GM23338 (cell line): ENCODE measurements at places on chromosomes 7 and 10. TPM values are rescaled to one million over a fixed set of nuclear protein-coding genes. Genes with fewer than 3 reads are reported as not detected.

The PPIA gene
- polyA plus RNA-seq = 6,375 and 6,524 TPM in 2 replicates

The ZNF25 gene
- 0.23 TPM in 1 of 2 replicates, not detected in the other for polyA plus RNA-seq

The LRRC17 gene
- polyA plus RNA-seq = 1.0 and 2.8 TPM in 2 replicates

The GHRHR gene
- polyA plus RNA-seq = 0.64 and 2.2 TPM in 2 replicates

The RPP30 gene
- 139 and 142 TPM in 2 replicates for polyA plus RNA-seq

The ADCYAP1R1 gene
- 1.7 and 1.8 TPM in 2 replicates for polyA plus RNA-seq

The AS3MT gene
- 6.3 and 7.2 TPM in 2 replicates for polyA plus RNA-seq

The FAM107B gene
- 11.0 and 16.0 TPM in 2 replicates for polyA plus RNA-seq

The PROSER2 gene
- 3.7 and 4.2 TPM in 2 replicates for polyA plus RNA-seq

The EIF5AL1 gene
- 20.4 and 21.4 TPM in 2 replicates for polyA plus RNA-seq

The NACAD gene
- polyA plus RNA-seq = 4.9 and 6.1 TPM in 2 replicates

The SLC26A3 gene
- not detected in 2 replicates for polyA plus RNA-seq

The KLF14 gene
- not detected in 2 replicates for polyA plus RNA-seq

The LRRTM3 gene
- 0.23 and 0.37 TPM in 2 replicates for polyA plus RNA-seq

The BMPER gene
- 0.53 and 0.77 TPM in 2 replicates for polyA plus RNA-seq

The ACHE gene
- polyA plus RNA-seq = 3.6 and 3.9 TPM in 2 replicates

The TLX1 gene
- not detected in 2 replicates for polyA plus RNA-seq

The LRRD1 gene
- polyA plus RNA-seq = 0.11 TPM in 1 of 2 replicates, not detected in the other

The HOXA6 gene
- polyA plus RNA-seq = not detected in 2 replicates

The VPS37D gene
- 1.8 and 2.2 TPM in 2 replicates for polyA plus RNA-seq

The ANKRD30A gene
- polyA plus RNA-seq = not detected in 2 replicates

The SLC16A12 gene
- 0.84 and 0.89 TPM in 2 replicates for polyA plus RNA-seq

The IDI2 gene
- not detected in 2 replicates for polyA plus RNA-seq
